ENCODE measurements at places on chromosomes 5 and 9.

GRCh38 chr9:120890320-120891244, 13.6 kb upstream of the PHF19 start:
- DNase-seq: no peak

DNA sequence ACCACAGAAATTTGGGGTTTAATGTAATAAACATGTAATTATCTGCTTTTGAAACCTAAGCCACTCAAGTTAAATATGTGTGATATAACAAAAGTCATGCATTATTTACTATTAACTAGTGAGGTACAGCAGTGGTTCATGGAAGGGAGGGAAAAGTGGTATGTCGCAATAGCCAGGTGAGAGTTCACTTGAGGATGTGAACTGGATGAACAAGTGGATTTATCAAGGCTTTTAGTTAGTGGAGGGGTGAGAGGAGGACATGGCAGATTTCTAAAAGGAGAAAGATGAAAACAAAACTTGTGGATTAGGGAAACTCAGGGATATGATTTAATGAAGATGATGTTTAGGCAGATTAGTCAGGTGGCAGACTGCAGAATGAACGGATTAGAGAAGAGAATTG, 141.3 kb upstream of the NFIB start:
- no peak for DNase-seq

GRCh38 chr5:178563621-178564020, 26.6 kb downstream of the COL23A1 start:
- DNase-seq: no peak

- DNase-seq: no peak
Observed at GRCh38 chr9:15286161-15286821, 20.7 kb downstream of the TTC39B start.

- no peak for DNase-seq
Observed at GRCh38 chr9:78613006-78613405, 316.1 kb downstream of the PSAT1 start.

GRCh38 chr9:124724415-124725067, 46.6 kb downstream of the NR6A1 start:
- DNase-seq: no peak

- DNase-seq: no peak
Observed at GRCh38 chr9:6383551-6384225, 29.3 kb upstream of the UHRF2 start.

DNA sequence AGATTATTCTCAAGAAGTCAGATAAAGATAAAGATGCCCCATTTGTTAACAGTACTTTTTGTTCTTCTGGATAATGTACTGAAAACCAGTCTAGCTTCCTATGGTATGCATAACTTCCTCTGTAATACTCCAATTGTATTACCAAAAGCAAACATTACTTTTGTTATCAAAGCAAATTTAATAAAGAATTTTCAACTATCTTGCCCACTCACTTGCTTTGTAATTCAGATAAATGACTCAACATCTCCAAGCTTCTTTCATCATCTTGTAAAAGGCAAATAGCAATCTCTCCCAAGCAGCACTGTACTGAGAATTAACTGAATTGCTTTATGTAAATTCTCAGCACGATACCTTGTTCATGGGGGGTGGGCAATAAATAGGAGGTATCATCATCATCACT, 98.3 kb downstream of the NFIB start:
- no peak for DNase-seq

DNA sequence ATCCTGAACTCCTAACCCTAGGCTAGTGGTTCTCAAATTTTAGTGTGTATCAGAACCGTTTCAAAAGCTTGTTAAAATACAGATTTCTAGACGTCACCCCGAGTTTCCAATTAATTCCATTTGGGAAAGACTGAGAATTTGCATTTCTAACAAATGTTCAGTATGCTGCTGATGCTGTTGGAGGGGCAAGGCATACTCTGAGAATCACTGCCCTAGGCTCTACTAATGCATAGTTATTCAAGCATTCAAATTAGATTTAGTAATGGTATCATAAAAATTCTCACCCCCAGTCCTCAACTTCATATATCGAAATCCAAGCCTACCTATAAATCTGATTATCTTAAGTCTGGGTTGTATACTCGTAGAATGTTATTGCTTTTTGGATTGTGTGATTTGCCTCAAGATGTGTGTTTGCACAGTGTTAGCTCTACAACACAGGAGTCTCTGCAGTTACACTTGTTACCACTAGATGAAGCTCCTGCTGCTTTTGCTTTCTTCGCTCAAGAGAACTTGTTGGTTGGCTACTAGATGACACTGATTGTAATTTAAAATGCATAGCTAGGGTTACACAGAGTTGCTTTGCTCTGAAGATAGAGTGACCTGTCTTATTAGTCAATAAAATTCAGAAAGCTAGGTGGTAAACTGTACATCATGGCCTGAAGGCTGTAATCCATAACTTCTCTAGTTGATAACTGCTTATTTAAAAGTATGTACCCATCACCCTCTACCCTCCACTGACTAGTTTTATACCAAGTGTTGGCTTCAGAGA, 7.5 kb upstream of the ERAP2 start:
- peak; percentile 16 for DNase-seq

DNA sequence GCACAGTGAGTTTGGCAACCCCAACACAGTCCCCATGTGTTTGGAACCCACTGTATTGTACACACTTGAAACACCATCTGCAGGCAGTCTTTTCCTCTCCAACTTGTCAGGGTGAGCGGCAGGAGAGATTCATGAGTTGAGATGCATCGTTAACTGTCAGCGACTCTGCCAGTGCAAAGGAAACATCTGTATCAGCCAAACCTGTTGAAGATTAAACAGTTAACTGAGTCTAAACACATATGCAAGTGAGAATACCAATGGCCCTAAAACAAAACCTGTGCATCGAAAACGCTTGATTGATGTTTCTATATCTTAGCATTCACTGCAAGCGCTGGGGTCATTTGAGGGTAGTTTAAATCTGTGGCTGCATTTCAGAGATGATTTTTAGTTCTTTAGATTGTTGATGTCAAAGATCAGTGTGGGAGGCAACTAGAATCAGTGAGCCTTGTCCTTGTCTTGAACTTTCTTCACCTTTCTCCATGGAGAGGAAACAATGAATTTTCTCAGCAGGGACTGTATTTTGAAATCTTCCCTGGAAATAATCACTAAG, 41.3 kb upstream of the PAM start:
- no peak for DNase-seq

- DNase-seq: no peak
Observed at GRCh38 chr5:174493530-174493929, 230.9 kb upstream of the MSX2 start.

DNA sequence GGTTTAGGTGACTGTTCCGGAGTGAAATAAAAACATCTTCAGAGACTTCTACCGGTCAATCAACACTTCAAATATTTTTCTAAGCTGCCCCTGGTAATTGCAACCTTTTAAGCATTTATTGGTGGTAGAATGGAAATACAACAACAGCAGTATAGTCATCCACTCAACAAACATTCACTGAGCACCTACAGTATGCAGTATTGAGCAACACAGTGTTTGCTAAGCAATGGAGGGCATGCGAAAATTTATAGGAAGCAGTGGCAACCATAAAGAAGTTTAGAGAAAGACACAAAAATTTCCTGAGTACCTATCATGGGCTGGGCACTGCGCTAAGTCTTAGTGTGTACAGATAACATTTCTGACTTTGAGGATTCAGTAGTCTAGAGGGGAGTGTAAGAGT, 12.0 kb upstream of the SSBP2 start:
- DNase-seq: no peak

GRCh38 chr9:136714096-136714892, 1.9 kb downstream of the DIPK1B start:
- no peak for DNase-seq

DNA sequence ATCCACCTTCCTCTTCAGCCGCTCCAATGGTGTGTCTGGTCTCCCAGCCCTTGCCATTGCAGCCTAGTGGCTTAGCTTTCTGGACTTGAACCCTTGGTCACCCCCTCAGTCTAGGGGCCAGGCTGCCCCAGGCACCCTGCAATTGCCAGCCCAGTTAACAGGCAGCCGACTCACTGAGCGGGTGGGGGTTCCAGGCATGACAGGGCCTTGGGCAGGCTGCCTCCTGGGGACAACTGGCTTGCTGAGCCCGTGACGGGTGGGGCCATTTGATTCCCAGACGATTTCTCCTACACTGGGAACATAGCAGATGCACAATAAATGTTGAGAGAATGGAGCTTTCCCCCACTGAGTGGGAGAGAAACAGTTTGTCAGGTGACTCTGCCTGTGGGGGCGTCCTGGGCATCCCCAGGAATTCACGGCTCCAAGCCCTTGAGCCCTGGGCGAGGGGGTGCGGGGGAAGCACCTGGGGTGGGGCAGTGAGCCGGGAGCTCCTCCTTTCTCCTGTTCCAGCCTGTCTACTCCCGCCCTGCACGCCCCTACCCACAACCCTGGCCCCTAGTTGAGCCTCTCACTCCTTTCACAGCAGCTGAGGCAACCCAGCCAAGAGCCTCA, 12.6 kb upstream of the AQP7 start:
- DNase-seq: no peak

DNA sequence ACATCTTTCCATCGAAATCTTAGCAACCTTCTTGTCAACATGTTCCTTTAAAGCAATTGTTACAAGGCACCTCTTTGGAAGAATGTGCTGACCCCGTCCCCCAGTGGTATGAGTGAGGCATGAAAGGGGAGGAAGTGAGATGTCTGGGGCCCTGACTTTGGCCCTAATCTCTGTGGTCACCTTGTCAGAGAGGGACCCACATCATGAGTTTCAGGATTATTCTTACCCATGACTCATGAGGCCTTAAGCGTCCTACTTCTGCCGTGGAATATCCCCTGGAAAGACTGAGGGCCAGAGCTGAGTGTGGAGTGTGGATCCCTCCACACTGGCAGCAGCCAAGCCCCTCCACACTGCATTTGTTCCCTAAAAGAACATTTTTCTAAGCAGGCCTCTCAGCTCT, 81.2 kb downstream of the FSTL4 start:
- DNase-seq: no peak

DNA sequence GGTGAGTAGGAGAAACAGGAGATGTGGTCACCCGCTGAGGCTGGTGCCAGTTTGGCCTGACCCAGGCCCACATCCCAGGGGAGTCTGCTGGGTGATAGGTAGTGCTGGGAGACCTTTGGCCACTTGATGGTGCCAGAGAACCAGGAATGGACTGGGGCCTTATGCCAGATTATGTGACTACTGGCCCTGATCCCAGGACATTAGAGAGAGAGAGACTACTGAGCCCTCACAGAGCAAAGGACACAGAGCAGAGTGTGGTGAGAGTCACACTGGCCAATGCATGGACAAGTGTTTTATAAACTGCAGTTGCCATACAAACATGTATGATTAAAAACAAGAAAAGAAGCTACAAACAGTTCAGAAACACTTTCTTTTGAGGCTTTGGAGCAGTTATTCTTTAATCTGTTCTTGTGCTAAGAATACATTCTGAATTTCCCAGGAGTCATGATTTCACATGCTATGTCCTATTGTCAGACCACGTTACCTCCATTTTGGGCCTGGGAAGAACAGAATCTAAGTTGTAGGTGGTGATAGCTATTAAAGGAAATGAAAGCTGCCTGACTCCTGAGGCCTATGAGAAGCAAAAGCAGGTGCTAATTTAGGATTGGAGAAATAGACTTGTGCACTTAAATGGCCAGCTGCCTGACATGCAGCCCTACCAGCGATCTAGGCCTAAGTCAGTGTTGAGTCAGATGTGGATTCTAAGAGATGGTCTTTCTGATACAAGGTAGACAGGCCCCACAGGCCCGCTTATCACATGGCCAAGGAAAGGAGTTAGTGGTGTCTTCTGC, 32.6 kb upstream of the TMOD1 start:
- peak; percentile 54 for DNase-seq

GRCh38 chr5:90930756-90931431, 372.3 kb downstream of the ADGRV1 start:
- DNase-seq: no peak

DNA sequence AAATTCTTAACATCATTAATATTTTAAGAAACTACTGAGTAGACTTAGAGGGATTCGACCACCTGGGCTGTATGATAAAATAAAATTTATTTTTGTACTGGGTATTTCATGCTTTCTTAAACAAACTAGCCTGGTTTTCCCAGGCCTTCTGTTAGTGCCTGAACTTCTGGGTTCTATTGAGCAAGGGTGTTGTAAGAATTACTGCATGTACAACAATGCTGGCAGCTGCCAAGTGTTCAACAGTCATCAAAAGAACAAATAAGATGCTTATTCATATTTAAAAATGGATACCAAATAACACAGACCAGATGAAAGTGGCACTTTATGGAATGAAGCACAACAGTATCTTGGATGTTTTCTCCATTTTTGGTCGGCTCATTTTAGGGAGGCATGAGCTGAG, 123.2 kb upstream of the FBXL7 start:
- DNase-seq: no peak

- no peak for DNase-seq
Observed at GRCh38 chr9:135100241-135100681, 12.8 kb downstream of the OLFM1 start.

GRCh38 chr9:84756171-84756570, 86.6 kb downstream of the NTRK2 start:
- no peak for DNase-seq

DNA sequence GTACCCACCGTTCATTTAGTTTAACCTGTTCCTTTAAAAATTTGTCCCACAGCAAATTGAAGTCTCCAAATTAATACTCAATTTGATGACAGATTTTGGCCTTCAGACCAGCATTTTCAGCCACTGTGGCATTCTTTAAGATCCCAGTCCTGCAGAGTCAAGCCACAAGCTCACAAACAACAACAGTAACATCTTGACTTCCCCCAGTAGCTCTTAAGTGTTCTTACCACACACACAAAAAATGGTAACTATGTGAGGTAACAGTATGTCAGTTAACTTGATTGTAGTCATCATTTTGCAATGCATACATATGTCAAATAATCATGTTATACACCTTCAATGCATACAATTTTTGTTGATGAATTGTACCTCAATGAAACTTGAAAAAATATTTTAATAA, 247.9 kb downstream of the LURAP1L start:
- DNase-seq: no peak

- DNase-seq: no peak
Observed at GRCh38 chr5:129174480-129174879, 79.9 kb downstream of the ISOC1 start.

GRCh38 chr5:149219584-149219983, 52.1 kb upstream of the AFAP1L1 start:
- no peak for DNase-seq

GRCh38 chr5:123438902-123439301, 15.7 kb upstream of the CEP120 start:
- DNase-seq: no peak
